ENCODE measurements at places on chromosomes 2 and 18.
A peak's percentile ranks its signal among the peaks of the same experiment; 100 is the strongest.

GRCh38 chr2:188477564-188478103, 186.0 kb downstream of the GULP1 start:
- no peak for DNase-seq

DNA sequence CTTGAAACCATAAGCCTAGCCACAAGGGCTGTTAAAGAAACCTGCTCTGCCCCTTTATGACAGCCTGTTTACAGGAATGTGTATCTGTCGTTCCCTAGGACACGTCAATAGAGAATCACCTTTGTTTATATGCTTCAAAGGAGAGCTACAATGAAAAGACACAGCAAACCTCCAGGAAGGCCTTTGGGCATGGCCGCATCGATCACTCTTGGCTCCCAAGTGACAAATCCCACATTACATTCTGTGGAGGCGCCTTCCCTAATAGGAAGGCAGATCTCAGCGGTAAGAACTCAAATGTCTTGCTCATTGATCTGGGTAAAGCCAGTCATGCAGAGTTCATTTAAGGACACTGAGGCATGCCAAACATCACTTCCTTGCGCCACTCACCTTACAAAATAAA, 26.5 kb downstream of the KIAA2012 start:
- DNase-seq = no peak

- DNase-seq = no peak
These were observed 139.5 kb downstream of the IRS1 start for GRCh38 chr2:226660124-226660523.

DNA sequence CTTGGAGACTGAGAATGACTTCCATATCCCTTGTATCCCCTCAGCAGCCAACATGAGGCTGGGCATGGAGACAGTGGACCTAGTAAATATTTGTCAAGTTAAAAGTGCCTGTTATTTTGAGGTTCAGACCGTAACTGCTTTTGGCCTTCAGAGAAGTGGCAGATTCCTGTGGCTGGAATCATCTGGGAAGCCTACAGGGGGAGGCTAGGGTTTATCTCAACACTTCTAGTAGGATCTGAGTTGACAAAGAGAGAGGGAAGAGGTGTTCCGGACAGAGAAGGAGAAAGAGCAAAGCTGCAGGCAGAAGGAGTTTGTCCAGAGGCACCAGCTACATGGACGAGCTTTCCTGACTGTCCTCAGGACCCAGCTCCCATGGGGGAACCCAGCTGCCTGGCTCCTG, 27.0 kb downstream of the SLC14A2 start:
- DNase-seq = no peak

DNA sequence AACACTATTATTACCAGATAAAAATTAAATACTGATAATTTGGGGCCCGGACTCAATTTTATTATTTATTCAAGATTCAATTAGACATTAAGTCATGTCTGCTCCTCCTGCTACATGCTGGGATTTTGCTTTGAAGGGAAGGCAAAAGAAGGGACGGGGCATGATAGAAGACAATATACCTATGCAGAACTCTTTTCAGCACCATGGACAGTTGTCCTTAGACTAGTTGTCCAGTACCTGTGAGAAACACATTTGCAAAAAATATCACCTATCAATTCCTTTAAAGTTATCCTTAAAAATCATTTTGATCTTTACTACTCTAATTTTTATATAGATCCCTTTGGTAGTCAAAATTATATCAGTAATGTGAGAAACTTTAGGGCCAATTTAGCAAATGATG, 100.2 kb upstream of the SULT1C3 start:
- DNase-seq = no peak

- no peak for DNase-seq
These were observed 683.6 kb downstream of the CNTNAP5 start for GRCh38 chr2:124708661-124709060.

DNA sequence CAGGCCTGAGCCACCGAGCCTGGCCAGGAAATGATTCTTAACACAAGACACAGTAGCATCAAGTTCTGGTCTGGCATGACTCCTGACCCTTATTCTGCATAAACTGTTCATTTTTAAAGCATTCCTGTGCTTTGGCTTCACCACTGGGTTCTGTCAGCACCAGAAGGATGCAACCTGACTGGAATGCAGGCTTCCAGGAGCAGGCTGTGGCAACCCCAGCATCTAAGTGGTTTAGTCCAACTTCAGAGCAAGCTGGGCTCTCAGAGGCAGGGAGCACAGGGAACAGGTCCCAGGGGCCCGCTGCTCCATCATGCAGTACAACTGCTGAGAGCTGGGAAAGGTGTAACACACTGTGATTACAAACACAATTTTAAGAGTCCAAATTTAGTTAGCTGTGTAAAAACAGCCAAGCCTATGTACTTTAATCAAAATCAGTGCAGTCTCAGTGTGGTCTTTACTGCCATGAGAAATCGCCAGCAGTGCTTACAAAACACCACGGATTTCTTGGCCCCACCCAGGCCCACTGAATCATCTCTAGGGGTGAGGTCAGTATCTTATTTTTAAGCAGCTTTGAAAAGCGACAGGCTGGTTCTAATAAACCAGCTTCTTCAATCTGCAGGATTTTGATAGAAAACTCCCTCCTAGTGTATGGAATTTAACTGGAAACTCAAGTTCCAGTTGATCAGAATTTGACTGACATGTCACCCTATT, 44.4 kb upstream of the TMEM182 start:
- no peak for DNase-seq

GRCh38 chr18:62670573-62670972, 44.8 kb upstream of the PHLPP1 start:
- DNase-seq = no peak

GRCh38 chr18:9069601-9070000, 32.9 kb upstream of the NDUFV2 start:
- DNase-seq = no peak

DNA sequence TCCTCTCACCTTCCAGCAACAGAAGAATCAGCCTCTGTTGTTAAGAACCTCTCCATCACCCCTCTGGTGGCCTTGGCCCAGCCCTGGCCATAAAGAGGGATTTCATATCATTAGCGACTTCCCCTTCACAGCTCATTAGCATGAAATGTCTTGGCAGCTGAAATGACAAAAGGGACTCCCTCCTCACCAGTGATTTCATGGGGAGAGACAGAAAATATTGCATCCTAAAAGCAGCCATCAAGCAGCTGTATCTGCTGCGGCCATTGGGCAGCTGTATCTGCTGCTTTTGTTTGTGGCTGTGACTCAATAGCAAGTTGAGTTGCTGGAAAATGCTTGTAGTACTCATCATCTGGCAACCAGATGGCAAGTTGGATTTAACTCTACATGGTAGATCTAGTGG, 105.9 kb upstream of the RMDN2 start:
- no peak for DNase-seq

DNA sequence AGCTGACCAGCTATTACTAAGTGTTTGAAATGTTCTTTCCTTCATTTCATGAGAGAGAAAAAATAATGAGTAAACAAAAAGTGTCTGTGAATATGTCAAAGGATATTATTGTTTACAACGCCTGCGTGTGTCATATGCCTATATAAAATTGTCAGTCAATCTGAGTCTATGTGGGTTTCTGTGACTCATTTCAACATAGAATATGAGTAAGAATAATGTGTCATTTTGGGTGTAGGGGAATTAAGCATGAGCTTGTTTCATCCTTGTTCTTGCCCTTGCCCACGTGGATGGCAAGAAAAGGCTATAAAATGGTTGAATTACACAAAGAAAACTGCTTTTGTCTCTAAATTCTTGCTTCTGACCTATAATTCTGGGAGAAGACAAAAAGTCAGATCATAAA, 466.0 kb downstream of the PTH2R start:
- DNase-seq = no peak

GRCh38 chr2:139925903-139926302, 1145.7 kb upstream of the NXPH2 start:
- no peak for DNase-seq

DNA sequence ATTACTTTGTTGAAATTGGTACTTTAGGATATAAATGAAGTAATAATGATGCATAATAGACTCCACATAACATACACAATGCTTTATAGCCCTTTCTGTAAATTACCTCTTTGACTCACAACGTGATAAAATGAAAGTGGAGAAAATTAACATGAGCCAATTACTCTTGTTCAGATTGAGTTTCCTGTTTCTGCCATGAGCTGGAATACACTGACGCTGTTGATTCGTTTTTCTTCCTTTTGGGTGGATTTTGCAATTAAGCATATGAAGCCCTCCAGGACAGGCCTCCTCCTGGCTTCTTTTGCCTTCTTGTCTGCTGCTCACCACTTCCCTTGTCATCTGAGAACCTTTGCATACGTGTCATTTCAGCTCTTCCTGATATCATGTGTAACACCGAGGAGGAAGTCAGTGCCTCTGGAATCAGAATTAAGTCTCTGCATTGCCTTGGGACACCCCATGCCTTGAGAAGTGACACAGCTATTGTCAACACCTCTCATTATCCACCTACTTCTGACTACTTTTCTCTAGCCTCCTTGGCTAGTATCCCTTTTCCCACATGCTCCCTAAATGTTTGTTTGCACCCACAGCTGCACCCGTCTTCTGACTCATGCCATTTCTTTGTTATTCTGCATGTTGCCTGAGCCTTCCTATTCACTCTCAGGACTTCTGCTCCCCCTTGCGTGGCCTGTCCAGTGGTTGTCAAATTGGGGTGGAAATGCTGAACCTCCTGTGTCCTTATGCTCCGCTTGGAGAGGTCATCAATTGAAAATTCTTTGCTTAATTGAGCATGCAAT, 134.1 kb downstream of the FMNL2 start:
- no peak for DNase-seq

GRCh38 chr2:11932048-11932512, 185.6 kb downstream of the LPIN1 start:
- no peak for DNase-seq

GRCh38 chr2:11870584-11870983, 124.2 kb downstream of the LPIN1 start:
- no peak for DNase-seq

DNA sequence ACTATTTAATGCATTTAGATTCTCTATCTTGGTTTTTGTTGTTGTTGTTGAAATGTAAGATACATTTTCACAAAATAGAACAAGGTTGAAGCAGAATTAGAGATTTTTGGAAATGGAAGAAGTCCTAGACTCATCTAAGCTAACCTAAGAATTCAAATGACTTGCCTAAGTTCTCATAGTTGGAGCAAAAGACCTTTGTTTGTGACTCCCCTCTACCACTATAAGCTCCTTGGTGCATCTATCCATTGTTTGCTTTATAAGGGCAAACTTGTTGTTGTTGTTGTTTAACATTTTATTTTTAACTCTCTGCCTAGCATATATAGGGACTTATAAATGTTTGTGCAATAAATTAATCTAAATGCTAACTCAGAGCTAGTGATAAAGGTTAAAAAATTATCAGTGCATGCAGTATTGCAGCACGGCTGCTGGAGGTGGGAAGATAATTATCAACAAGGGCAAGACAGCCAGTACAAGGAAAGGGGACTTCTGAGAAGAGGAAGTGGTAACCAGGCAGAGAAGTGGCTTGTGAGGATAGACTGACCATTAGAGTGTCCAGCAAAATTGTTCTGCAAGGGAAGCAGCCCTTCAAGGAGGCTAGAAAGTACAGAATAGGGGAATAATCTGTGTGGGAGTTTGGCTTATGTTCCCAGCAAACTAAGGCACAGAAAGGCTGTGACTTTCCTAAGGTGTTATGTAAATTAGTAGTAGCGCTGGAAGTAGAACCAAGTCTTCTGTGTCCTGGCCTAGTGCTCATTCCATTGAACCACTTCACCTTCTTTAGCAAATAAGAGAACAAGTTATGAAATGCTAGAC, 38.1 kb upstream of the ACYP2 start:
- no peak for DNase-seq

DNA sequence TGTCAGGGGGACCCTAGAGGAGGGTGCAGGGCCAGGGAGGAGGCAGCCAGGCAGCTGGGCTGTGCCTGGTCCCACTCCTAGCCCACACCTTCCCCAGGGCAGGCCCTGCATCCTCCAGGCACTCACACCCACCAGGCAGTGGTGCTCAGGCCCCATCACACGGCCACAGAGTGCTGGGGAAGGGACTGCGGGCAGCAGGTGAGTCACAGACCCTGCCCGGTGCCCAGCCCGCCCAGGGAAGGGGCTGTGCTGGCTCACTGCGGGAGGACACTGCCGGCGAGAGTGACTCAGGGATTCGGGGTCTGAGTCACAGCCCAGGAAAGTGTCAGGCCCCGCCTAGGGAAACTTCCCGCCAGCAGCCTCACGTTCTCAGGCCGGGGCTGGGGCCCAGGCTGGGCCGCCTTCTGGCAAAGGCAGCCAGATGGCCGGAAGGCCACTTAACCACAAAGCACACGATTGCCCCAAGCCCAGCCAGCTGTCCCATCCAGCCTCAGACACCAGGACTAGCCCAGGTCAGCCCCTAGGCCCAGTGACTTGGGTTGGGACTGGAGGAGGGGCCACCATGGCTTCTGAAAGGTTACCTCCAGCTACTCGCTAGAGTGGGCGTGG, 42.2 kb downstream of the BIN1 start:
- peak; percentile 17 for DNase-seq

DNA sequence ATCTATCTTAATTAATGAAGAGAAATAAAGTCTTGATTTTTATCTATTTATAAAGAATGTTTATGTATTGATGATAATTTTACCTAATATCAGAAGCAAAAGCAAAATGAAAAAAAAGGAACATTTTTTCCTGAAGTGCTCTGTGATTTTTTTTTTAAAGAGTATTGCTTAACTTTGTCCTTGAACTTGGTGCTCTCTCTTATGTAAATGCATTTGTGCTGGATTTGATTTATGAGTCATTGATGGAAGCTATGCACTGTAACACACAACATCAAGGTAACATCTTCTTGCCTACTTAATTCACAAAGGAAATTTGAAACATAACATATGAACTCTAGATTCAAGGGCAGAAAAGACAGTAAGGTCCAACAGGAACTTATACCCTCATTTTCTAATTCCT, 312.9 kb upstream of the CDH19 start:
- DNase-seq = no peak

DNA sequence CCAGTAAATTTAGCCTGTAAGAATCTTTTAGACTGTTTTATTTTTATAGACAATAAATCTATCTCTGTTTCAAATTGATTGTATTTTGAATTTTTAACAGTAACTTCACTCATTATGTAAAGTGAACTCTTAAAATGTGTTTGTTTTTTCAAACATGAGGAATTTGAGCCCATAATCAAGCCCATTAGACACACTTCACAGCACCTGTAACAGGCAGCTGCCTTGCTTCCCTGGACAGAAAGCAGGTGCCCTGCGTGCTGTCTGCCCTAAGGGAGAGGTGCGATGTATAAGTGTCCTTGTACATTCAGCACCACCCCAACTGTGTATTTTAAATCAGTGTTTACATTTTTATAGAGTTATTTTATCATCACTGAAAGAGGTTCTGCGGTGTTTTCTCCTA, 186.5 kb upstream of the TPO start:
- no peak for DNase-seq

GRCh38 chr18:10526561-10526949, 728 bp downstream of the NAPG start:
- no peak for DNase-seq

- no peak for DNase-seq
These were observed 464.2 kb upstream of the NRP2 start for GRCh38 chr2:205218056-205218455.

GRCh38 chr2:71536226-71536671, 82.9 kb downstream of the DYSF start:
- DNase-seq = no peak

All from T-helper 9 cell (primary cell).